ENCODE measurements at places on chromosomes 2 and 18. TPM values are rescaled to one million over a fixed set of nuclear protein-coding genes. Genes with fewer than 3 reads are reported as not detected.

DNA sequence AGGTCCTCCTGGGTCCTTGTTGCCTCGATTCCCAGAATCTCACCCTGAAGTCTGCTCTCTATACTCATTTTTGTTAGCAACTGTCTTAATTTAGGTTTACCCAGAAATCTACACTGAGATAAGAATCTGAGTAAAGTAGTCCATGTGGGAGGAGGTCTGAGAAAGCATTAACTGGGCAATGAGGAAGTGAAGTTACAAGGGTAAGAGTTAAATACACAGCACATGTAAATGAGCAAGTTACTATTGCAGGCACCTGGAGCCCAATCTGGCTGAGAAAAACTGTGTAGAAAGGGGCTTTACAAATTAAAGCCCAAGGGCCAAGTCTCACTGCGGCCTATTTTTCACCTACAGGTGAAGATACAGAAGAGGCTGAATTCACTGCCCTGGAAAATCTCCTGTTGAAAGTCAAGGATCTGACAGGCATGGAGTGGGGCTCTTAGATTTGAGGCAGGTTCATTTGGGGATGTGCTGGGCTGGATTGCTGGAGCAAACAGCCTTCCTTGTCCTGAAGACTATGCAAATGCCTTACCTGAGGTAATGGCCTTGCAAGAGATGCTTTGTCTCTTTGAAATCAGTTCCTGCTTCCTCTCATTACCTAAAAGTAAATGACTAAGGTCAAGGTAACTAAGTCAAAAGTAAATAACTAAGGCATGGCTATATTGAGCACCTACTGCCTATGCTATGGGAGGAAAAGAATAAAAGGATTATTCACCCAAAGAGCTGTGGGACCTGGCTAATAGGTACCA is 84.4 kb upstream of the DYNAP start:
- DNase-seq = no peak

- no peak for DNase-seq
Measured at GRCh38 chr2:180907731-180908130, 72.7 kb upstream of the UBE2E3 start.

Gene ARHGEF4
- 3.3 TPM for total RNA-seq

DNA sequence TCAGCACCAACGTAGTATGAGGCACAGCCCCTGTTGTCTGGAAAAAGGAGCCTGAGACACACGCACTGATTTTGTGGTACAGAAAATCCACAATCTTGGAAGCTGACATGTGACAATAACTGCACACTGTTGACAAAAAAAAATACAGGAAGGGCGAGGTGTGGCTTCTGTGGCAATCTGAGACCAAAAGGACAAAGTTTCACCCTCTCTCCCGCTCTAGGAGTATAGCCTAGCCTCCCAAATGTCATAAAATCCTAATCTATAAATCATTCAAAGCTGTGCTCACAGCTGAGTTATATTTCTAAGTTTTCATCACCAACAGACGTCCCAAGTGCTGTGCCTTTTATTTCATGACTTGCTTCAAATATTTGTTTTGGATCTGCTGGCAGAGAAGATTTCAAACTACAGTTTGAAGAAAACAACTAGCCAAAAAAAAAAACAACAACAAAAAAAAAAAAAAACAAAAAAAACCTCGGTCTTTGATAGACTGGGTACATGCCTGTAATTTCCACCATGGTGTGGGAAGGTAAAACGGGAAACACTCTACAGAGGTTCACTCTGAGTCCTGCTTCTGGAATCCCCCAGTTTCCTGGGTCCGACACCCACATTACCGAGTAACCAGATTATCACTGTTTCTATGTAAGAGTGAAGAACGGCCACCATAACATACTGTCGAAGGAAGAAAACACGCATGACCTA is 61.0 kb downstream of the C2orf76 start:
- no peak for DNase-seq

Gene UGT1A7
- not detected for total RNA-seq

- no peak for DNase-seq
Measured at GRCh38 chr2:188903740-188904139, 70.4 kb upstream of the COL3A1 start.

DNA sequence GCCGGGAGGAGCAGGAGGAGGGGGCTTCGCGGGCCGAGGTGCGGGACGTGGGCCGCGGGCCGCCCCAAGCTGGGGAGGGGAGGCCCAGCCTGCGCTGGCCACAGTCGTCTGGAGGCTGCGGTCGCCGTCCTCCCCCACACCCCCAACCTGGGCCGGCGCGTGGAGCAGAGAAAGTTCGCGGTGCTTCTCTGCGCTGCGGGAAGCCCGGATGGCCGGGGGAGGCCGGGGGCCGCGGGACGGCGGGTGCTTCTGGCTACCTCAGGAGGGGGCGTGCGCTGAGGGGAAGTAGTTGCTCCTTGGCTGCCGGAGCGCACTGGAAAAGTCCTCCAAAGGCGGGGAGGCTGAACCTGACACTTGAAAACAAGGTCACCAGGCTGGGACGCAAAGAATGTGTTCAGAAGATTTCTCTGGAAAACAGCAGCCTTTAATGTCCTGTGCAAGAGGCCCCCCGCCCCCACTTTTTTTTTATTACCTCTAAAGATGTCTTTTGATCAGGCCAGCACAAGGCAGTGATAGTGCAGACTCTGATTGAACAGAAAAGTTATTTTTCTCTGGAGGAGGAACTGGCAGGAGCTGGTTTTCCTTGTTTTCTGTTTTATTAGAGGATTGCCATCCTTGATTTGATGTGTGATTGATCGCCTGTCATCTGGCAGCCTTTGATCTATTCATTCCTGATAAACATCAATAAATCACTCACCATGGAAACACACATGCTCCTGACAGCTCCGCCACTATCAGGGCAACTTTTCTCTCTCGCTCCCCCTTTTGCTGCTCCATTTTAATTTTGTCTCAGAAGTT is 1.6 kb downstream of the TSHZ1 start:
- DNase-seq = peak; percentile 58

Gene SNORC
- 0.92 TPM for total RNA-seq

- DNase-seq = no peak
Measured at GRCh38 chr2:172198908-172199307, 96.2 kb upstream of the DLX2 start.

Gene TSN
- 54.4 TPM for total RNA-seq

- DNase-seq = no peak
Measured at GRCh38 chr18:24514439-24514838, 54.0 kb downstream of the HRH4 start.

Gene COL3A1
- 70.2 TPM for total RNA-seq

Gene NAT8
- total RNA-seq = not detected

Gene ZSWIM2
- not detected for total RNA-seq

GRCh38 chr2:234580686-234581085 is 83.8 kb upstream of the ARL4C start:
- DNase-seq = no peak

Gene ITGB6
- 1.6 TPM for total RNA-seq

Gene MALL
- total RNA-seq = 9.8 TPM

Gene GALNT5
- 0.08 TPM for total RNA-seq

Gene MEP1B
- not detected for total RNA-seq

Gene PPM1G
- 28.4 TPM for total RNA-seq

GRCh38 chr2:8604262-8604661 is 77.6 kb upstream of the ID2 start:
- DNase-seq = no peak

Gene POTEC
- not detected for total RNA-seq

DNA sequence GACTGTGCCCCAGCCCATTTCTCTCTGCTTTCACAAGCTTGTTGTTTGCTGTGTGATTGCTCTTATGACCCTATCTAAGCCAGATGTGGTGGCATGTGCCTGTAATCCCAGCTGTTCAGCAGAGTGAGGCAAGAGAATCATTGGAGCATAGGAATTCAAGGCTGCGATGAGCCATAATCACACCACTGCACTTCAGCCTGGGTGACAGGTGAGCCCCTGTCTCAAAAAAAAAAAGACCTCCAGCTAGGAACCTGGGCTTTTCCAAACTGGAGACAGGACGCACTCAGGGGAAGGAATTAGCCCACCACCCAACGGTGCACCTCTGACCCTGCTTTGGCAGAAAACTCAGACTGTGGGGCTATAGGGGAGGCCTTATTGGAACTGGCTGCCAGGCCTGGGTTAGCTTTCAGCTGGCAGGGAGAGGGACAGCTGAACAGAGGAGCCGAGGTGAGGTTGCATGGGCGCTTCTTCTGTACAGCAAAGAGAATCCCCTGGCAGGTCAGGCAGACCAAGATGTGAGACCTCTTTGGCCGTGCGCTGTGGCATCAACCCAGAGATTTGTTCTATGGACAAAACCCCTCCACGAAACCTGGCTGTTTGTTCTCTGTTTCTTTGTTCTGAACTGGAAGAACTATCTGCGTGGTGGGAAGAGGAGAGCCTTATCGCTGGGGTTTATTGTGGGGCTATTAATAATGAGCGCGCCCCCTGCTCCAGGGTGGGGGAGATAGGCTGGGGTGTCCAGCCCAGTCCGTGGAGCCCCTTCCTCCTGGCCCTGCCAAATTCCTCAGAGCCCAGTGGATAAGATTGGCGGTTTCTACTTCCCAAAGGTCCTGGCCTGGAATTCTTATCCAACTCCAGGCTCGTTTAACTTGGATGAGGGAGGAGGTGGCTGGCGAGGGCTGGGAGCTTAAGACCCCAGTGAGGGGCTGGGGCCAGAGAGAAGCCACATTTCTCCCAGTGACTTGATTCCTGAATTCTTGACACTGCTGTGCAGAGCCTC is 38.8 kb upstream of the SMAD7 start:
- DNase-seq = no peak

Gene MXD1
- 7.8 TPM for total RNA-seq

DNA sequence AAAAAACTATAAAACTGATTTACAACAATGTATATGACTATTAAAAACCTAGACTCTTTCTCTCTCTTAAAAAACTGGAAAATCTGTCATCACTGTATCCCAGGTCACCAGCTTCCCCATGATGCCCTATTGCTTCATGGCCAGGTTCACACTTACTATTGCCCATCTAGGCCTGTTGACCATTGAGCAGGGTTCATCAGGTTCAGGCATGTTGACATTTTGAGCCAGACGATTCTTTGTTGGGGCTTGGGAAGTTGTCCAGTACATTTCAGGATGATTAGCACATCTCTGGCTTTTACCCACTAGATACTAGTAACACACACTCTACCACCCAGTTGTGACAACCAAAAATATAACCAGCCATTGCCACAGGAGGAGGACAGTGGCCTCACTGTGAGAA is 26.9 kb upstream of the RAB27B start:
- no peak for DNase-seq

DNA sequence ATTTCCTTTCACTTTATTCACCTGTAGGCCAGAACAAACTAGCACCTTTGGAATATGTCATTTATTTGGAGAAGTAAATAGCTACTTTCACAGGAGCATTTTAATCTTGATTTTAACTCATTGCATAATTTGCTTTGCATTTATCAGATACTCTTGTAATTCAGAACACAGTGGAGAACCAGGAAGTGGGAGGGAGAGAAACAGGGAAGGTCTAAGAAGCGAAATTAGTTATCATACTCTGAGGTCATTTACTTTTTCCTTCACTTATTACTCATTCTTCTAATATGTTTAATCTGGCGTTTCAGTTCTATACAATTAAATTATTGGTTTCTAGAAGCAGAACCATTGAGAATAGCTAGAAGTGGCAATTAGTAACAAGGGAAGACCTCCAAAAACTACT is 20.7 kb downstream of the RBM44 start:
- DNase-seq = no peak

Gene PRKRA
- total RNA-seq = 55.3 TPM

DNA sequence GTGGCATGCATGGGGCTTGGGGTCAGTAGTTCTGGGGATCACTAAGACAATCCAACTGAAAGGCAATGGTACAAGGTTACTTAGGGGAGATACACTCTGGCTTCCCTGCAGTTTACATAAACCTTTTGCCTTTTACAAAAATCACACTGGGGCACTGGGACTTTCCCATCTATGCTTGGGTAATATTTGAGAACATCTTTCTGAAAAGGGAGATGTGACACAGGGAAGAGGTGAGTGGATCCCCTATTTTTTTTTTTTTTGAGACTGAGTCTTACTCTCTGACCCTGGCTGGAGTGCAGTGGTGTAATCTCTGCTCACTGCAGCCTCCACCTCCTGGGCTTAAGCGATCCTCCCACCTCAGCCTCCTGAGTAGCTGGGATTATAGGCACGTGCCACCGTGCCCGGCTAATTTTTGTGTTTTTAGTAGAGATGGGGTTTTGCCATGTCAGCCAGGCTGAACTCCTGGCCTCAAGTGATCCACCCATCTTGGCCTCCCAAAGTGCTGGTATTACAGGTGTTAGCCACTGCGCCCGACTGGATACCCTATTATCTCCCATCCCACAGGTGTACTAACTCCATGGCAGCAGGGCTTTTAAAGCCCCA is 82.8 kb upstream of the DNMT3A start:
- DNase-seq = no peak

Gene GREB1
- 7.7 TPM for total RNA-seq

DNA sequence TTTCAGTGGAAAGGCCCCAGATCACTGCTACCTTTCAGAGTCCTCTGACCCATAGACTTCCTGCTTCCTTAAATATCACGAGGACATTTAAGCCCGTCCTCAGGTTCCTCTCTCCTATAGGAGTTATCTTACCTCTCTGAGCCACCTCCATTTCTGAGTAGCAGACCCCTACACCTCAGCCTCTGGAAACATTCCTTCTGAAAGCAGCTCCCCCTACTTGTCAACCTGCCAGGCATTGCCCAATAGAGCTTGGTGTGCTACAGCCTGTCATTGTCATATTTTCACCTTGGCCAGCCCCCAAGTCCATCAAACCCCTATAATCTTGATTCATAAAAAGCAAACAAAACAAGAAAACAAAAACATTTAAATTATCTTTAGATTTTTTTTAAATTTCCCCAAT is 717.9 kb upstream of the SLC8A1 start:
- no peak for DNase-seq

DNA sequence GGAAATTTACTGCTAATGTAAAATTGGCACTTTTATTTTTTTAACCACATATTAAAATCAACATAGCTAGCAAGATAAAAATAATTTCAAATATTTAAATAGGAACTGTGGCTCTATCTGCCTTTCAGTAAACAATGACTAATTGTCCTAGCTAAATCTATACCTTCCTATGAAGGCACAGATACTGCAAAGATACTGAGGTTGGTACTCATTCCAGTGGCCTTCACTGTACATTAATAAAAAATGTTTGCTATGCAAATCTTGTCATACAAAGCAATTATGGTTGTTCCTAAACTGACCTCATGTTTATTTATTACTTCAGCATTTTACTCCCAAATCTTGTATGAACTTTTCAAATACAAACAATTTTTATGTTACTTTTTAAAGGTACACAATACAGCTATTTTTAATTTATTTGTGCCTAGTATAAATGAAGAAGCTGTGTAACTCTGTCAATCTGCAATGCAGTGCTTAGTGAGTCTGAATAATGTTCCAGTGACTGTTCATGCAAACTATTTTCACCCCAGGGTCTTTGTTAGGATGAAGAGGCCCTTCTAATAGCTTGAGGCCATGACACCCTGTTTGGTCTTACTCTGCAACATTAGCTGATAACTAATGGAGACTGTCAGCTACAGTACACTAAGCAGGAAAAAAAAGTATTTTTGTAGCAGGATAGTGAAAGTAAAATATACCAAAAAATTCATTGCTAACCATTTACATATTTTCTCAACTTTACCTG is 9.3 kb upstream of the ERBB4 start:
- no peak for DNase-seq
